Non-pigmented ciliary epithelial cell (primary cell): ENCODE measurements at places on chromosomes 7 and 10.
A peak's percentile ranks its signal among the peaks of the same experiment; 100 is the strongest.

- DNase-seq = no peak
Observed at GRCh38 chr7:28882869-28883470, 75.2 kb downstream of the TRIL start.

- DNase-seq = no peak
Observed at GRCh38 chr7:66146701-66147100, 32.1 kb downstream of the CRCP start.

DNA sequence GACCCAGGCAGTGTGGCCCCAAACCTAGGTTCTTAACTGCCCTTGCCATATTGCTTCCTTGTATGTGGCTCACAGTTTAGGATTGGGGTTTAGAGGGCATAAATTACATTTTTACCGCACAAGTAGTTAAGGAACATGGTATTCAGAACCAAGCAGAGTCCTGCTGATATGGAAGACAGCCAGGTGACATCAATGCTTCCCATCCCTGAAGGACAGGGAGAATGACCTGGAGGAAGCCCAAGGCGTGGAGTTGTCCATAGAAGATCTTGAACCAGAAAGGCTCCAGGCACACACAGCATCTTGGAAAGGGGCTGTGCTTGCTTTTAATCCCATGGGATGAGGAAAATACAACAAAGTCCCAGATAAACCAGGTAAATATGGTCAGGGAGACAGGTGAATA is 48.3 kb downstream of the ATXN7L1 start:
- DNase-seq = no peak

DNA sequence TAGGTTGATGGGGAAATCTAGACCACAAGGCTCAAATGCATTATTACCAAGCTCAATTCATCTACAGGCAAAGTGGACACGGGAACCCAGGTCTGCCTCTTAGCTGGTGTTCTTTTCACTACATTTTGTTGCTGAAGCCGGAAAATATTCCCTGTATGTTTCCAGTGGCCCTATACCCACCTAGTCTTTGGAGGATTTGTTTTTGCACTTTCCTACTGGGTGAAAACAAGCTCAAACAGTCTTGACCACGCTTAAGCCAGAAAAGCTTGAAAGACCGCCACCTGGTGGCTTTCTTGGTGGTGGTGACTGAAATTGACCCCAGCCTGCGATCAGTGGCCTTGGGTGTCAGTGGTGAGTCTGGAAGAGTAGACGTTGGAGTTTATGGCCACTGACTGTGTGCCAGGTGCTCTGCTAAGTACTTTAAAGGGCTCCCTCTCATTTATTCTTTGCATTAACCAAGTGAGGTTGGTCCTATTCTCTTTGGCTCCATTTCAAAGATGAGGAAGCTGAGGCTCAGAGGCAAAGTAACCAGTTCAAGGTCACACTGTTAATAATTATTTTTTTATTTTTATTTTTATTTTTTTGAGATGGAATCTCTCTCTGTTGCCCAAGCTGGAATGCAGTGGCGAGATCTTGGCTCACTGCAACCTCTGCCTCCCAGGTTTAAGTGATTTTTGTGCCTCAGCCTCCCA is 11.1 kb upstream of the CRTAC1 start:
- DNase-seq = peak; percentile 5

GRCh38 chr7:68474661-68475216 is 1123.5 kb upstream of the AUTS2 start:
- no peak for DNase-seq

- no peak for DNase-seq
Observed at GRCh38 chr7:40447345-40447744, 312.5 kb downstream of the SUGCT start.

DNA sequence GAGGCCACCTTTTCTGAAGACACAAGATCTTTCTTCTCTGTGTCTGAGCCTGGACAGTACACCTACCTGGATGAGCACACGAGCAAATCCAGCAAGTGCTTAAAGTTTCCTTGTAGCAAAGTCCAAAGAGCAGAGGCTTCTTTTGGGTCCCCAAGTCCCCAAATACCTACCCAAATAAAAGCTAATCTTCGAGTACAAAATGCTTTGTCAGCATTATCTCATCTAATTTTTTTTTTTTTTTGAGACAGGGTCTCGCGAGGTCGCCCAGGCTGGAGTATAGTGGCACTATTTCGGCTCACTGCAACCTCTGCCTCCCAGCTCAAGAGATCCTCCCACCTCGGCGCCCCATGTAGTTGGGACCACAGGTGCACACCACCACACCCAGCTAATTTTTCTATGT is 24.6 kb downstream of the MYOF start:
- DNase-seq = no peak

GRCh38 chr10:120479506-120479905 is 22.5 kb downstream of the PLPP4 start:
- DNase-seq = no peak

DNA sequence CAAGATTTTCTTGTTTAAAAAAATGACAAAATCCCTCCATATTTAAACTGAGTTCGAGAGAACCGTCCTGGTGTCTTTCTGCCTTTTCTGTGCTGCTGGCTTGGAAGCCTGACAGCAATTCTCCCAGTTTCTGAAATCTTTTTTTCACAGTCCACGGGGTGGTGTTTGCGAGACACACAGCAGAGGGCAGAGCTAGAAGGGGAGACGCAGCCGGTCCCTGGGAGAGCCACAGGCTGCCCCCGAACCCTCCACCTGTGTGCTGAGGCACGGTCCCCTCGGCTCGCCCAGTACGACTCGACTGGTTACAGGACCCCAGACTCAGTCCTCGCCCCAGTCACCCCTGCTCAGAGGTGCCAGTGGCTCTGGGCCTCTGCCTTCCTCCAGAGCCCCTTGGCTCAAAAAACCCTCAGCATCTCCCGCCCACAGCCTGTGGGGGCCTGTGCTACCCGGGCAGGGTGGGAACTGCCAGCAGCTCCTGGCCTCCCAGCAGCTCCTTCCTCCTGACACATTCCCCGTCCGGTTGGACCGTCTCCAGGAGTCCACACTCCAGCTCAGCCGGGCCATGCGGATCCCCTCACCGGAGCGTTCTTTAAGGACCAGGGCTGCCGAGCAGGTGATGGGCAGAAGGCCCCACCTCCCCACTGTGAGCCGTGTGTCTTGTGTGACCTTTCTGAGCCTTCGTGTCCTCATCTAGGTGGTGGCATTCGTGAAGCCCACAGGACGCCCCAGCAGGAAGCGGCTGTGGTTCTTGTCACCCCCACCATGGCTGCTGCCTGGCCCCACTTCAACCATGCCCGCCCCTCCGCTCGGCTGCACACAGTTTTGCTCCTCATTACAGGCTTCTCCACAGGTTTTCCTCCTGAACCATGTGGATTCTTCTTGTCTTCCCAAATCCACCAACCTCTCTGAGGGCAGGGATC is 52.3 kb upstream of the EN2 start:
- no peak for DNase-seq
